ENCODE measurements at places on chromosomes 4 and X.

- DNase-seq = no peak
Measured at GRCh38 chrX:32894679-32895078, 316.7 kb downstream of the DMD start.

DNA sequence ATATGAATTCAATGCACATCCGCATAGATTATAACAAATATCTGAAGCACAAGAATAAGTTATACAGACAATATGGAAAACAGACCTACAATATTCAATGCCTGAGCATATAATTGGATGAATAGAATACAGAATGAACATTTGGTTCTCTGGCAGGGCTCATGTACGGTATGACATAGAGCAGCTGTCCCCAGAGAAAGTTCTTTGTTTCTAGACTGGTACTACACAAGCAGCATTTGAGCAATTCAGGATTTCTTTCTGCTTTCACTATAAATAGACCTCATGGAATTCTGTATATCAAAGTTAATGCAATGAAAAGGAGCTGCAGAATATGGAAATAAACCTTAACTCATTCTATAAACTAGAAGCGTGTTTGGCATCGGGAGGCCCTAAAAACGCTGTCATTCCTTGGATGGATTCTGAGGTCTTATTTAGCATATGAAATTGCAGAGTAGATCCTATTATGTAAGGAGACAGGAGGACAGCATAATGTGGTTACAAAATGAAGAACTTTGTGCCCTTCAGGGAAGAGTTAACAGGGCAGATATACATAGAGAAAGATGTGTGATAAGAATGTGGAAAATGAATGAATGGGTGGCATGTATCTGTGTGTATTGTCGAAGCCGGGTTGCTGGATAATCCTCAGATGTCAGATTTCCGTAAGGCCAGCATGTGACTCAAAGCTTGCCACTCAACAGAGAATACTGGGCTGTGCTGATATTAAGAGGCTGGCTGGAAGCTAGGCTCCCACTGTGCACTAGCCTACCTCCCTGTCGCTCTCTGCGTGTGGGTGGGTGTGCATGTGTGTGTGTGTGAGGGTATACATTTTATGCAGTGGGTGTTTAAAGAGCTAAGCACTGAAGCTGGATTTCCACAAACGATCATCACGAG is 103.3 kb upstream of the SLC4A4 start:
- DNase-seq = no peak

DNA sequence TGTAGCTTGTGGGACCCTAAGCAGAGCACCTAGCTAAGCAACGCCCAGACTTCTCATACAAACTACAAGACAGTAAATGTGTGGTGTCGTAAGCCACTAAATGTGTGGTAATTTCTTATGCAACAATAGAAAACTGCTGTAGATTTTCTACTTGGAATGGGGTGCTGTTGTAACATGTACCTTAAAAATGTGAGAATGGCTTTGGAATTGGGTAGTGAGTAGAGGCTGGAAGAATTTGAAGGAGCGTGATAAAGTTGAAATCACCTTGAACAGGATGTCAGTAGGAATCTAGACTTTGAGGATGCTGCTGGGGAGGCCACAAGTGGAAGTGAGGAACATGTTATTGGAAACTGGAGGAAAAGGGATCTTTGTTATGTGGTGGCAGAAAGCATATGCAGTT is 43.2 kb upstream of the FUNDC1 start:
- no peak for DNase-seq

GRCh38 chr4:113869743-113870375 is 108.3 kb upstream of the CAMK2D start:
- DNase-seq = peak; percentile 59

DNA sequence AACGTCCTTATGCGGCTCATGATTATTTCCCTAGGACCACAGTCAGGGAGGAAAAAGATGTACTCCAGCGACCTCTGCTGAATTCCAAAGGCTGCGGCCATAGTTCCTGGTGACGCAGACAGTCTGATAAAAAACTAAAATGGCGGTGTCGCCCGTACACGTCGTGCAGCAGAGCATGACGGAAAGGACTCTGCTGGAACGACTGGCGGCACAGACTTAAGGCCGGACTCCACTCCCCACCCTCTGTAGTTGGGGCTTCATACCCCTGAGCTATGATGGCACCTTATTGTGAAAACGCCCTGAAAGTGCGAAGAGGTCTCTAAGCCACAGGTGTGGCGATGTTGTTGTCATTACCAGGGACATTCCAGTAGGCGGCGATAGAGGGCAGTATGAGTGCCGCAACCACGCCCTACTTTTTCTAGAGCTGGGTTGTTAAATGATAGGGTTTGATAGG is 90.0 kb upstream of the EDA2R start:
- DNase-seq = peak; percentile 39
